ENCODE measurements at places on chromosomes 7 and 10.

GRCh38 chr7:128000854-128001265 lies 30.4 kb downstream of the LRRC4 start:
- DNase-seq: no peak

DNA sequence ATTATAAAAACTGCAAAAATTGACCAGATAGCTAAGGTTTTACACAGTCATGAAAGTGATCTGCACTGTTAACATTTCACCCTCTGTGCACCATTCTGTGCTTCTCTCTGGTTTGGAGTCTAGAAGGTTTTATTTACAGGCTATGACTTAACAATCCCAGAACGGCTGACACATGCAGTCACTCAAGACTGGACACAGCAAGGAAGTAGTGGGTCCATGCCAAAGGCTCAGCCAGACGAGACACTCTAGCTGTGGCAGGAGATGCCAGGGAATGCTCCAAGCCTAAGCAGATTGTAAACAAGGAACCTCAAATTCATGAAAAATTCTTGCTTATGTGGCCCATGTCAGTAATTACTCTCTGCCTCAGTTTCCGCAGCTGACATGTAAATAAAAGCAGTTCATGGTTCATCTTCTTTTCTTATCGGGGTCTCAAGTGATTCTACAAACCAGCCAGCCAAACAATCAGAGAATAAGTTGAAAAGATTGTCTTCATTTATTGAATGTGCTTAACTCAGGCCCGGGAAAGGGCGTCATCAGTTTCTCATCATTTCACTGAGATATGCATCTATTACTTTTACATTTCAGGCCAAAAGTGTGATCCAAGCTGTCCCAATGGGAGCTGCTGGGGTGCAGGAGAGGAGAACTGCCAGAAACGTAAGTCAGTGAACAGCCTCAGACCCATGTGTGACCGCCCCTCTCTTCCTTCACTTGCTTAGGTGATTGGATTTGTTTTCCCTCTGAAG lies 132.1 kb downstream of the EGFR start:
- DNase-seq: no peak

GRCh38 chr10:18528292-18528691 lies 123.1 kb downstream of the NSUN6 start:
- DNase-seq: no peak

DNA sequence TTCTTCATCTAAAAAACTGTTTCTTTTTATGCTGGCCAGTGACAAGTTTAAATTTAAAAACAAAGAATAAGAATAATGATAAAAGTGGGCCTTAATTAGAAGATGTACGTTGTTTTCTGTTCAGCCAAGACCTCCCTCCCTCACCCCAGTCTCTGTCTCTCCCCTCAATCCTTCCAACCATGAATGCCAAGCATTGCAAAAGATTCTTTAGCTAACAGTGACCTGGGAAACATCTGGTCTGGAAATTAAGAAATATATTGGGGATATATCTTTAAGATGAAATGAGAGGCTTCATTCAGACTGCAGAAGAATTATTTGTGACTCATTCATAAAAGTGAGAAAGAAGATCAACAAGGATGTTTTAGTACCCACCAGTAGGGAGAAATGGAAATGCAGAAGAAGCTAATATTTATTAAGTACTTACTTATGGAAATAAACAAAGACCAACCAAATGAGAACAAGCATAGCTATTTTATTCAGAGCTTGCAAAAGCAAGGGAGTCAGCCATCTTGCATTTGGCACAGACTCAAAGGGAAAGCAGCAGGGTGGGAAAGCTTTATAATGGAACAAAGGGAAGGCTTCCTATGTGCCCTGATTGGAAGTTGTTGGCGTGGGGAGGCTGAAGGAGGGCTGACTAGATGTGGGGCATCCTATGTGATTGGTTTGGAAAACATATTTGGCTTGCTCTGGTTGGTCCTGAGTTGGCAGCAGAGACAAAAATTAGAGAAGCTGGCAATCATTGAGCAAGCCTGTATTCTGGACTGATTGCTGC lies 595.4 kb upstream of the GHITM start:
- DNase-seq: no peak

DNA sequence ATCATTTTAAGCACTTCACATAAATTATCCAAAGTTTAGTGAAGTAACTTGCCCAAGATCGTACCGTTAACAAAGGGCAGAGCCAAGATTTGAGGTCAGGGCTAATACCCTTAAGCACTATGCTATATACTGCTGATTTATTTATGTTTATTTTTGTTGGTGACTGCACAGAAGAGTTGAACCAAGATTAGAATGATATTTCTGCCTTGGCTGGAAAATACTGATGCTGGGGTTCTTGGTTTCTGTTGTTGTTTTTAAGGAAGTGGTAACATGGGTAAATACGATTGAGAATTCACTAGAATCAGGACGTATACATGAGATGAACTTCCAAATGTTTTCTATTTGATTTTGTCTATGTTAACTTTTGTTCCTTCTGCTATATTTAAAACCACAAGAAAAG lies 9.3 kb downstream of the ADD3 start:
- no peak for DNase-seq

DNA sequence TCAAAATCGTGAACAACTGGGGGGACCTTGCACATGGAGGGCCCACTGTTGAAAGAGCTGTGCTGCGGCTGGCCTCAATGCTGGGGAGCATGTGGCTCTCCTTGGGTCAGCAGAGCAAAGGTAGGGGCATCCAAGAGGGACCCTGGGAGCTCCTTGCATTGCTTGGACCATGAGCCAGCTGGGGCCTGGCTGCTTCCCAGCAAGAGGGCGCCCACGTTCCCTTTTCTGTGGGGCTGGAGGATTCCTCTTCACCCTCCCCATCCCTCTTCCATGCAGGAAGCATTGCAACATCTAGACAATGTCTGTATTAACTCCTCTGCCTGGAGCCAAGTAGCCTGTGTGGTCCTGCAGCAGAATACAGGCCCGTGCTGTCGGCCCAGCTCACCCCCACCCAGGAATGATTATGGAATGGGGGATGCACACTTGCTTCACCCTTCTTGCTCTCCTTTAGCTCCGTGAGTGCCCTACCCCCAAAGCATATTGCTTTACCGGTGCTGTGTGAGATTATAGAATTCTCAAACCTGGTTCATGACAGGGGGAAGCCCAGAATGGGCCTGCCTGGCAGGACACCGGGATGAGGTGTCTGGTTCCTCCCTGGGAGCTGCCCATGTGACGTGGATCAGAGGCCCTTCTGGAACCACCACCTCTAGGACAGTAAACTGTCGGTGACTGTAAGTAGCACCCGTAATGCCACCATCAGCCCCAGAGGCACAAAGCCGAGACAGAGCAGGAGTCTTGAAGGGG lies 61.9 kb downstream of the SYPL1 start:
- DNase-seq: no peak

- DNase-seq: no peak
These were observed 56.4 kb downstream of the PRR15 start for GRCh38 chr7:29619848-29620555.

DNA sequence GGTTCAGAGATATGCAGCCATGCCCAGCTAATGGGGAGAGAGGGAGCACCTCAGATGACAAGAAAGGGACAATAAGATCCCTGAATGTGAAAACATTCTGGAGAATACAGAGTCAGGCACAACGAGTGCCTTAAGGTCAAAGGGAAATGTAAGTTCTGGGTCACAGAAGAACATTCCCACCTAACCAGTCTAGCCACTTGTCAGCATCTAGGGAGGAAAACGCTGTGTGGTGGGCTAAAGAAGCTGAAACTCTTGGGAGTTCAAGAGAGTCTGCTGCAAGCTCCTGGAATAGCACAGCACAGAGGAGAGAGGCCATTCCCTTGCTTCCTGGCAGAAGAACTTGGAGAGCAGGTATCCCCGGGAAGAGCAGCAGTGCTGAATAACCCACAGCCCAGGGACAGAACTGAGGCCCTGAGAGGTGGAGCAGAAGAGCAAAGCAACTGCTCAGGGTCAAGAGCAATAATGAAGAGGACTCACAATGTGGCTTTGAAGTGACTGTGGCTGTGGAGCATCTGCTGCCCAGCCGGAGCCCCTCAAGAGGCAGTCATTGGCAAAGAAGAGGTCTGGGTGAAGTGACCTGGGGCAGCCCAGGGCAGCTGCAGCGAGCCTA lies 182.3 kb downstream of the NPSR1 start:
- no peak for DNase-seq

DNA sequence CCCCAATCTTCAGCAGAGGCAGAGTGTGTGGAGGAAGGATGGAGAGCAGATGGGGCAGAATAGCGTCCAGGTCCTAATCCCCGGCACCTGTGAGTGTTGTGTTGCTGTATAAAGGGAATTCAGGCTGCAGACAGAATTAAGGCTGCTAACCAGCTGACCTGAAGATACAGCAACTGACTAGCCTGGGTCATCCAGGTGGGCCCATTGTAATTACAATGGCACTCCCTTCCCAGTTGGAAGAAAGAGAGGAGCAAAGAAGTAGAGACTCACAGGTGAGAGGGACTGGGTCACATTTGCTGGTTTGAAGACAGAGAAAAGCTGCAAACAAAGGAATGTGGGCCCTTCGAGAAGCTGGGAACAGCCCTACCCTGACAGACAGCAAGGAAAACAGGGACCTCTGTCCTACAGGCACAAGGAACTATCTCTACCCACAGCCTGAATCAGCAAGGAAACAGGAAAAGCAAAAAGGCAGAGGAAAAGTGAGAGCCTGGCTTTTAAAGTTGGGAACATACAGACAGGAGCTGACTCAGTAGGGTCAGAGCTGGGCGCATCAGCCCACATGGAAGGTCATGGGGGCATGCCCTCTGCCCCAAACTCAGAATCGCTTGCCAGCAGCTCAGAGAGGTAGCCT lies 11.6 kb upstream of the TMEM72 start:
- DNase-seq: no peak

DNA sequence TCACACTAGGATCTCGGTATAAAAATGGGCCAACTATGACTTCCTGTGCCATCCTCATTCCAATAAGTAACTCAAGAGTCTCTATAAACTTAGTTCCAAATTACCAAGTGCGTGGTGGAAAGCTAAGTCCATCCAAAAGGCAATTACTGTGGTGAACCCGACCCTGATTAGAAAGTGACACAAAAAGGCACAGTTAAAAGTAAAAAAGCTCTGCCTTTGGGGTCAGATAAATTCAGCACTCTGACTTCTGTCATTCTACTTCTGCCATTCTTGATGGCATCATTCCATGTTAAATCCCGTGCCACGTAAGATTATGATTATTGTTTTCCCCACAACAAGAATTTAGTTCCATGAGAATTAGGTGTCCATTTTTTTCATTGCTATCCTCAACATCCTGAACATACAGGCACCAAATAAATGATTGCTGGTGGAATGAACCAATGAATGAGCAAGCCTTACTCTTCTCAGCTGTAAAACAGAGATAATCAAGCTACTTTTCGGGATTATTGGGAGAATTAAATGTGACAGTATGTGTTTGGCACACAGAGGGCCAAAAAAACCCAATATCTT lies 877 bp downstream of the NCOA4 start:
- no peak for DNase-seq

DNA sequence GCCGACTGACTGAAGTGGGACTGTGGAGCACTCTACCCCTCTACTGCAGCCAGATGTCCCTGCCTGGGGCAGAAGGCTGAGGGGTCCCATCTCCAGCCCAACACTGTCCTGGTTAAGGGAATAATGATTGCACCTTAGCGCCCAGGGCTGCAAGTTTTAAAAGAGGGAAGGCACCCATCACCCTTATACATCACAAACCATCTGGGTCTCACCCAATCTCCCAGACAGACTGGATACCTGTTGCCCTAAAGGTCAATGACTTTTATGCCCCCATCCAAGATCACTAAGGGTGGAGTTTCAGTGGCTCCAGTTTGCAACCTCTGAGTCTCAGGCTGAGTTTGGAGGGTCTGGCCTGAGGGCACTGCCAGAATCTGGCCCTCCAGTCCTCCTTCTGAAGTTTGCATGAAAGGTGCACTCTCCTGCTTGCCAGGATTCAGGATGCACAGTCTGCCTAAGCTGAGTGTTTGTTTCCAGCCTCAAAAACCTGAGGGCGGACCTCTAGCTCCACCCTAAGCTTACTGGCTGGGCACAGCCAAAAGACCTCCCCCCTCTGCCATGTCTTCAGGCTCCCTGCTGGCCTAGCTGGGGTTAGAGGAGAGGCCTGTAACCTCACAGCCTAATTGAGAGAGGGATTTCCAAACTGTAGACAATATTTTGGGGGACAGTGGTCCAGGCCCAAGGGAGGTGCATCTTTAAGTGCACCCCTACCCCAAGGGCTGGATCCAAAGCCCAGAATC lies 2.5 kb upstream of the EMX2 start:
- no peak for DNase-seq

DNA sequence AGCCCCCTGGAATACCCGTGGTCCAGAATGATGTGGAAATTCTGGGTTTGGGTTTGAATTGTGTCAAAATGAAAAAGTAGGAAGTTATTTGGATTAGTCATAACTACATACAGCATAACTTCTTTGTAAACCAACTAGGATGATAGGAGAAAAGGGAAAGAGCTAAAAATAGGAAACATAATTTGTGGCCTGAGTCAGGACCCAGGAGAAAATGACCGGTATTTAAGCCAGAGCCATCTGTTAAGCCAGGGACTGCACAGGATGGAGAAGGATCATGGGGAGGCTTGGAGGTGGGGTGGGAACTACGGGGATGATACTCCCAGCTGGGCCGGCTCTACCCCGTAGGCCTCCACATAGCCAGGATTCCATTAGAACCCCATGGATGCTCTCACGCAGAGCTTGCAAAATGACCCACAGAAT lies 98.6 kb downstream of the MYOF start:
- DNase-seq: no peak

GRCh38 chr10:71344154-71344925 lies 25.3 kb downstream of the SLC29A3 start:
- no peak for DNase-seq

- DNase-seq: no peak
These were observed 25.1 kb downstream of the DOCK1 start for GRCh38 chr10:126930131-126930882.

DNA sequence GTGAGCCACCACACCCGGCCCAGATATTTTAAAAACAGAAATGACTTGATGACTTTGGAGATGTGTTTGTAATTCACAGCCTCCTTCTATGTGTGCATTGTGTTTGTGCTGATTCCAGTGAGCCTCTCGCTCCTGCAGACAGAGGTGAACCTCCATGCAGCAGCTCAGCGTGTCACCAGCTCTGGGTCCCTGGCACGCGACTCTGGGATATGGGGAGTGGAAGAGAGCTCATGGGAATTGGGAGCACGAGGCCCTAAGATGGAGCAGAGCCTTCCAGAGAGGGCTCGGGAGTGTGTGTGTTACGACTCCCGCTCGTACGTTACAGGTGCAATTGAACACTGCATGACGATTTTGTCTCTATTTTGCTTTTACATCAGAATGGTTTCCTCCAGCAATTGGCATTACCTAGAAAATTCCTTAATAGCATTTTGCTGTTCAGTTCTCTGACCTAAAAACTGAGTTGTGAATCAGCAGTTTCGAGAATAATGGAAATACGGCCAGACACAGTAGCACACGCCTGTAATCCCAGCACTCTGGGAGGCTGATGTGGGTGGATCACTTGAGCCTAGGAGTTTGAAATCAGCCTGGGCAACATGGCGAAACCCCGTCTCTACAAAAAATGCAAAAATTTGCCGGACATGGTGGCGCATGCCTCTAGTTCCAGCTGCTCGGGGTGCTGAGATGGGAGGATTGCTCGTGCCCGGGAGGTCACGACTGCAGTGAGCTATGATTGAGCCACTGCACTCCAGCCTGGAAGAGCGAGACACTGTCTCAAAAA lies 204.6 kb downstream of the CUX1 start:
- peak; percentile 3 for DNase-seq

All from lower lobe of right lung (tissue), 2 donors.